ENCODE measurements at places on chromosomes 2 and 18.

- no peak for DNase-seq
Observed at GRCh38 chr18:7048081-7048480, 69.5 kb downstream of the LAMA1 start.

DNA sequence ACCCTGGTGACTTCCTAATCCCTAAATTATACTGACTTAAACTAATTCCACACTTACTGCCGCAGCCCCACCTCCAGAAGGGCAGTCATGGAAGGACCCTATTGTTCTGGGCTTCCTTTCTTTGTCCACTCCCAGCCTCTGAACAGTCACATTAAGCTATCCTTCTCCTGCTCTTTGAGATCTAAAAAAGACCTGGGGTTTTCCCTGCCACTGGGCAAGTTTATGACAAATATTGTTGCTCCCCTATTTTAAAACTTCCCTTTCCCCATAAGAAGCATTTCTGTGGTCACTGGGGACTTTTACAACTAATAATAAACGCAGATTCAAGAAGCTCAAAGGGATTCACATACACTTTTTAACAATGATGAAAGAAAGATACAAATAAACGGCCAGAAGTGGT lies 47.2 kb upstream of the XPO1 start:
- no peak for DNase-seq

GRCh38 chr2:3793249-3793648 lies 89.9 kb downstream of the DCDC2C start:
- no peak for DNase-seq

- DNase-seq, result peak; percentile 91
Observed at GRCh38 chr2:219277703-219278654, 1.2 kb upstream of the DNAJB2 start.

DNA sequence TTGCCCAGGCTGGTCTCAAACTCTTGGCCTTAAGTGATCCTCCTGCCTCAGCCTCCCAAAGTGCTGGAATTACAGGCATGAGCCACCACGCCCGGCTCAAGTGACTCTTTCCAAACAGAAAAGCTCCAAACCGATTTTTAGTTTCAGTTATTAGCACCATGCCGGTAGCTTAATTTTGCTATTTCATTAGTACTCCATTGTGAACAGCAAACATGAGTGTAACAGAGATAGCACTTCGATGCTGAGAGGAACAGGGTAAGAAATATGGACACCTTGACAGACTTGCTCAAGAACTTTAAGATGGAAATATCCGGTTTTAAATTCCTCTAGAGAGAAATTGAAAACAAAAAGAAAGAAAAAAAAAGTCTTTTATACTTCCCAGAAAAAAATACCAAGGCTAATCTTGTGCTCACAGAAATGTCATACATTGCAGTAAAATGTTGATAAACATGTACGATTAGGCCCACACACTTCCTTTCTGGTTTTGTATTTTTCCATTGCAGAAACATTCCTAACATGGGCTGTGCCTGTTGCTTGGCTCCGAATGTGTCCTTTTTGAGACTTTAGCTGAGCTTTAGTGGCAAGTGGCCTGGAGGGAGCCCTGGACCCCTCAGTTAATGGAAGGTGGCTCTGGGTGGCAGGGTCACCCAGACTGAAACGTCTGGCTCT lies 18.3 kb downstream of the FHL2 start:
- no peak for DNase-seq

DNA sequence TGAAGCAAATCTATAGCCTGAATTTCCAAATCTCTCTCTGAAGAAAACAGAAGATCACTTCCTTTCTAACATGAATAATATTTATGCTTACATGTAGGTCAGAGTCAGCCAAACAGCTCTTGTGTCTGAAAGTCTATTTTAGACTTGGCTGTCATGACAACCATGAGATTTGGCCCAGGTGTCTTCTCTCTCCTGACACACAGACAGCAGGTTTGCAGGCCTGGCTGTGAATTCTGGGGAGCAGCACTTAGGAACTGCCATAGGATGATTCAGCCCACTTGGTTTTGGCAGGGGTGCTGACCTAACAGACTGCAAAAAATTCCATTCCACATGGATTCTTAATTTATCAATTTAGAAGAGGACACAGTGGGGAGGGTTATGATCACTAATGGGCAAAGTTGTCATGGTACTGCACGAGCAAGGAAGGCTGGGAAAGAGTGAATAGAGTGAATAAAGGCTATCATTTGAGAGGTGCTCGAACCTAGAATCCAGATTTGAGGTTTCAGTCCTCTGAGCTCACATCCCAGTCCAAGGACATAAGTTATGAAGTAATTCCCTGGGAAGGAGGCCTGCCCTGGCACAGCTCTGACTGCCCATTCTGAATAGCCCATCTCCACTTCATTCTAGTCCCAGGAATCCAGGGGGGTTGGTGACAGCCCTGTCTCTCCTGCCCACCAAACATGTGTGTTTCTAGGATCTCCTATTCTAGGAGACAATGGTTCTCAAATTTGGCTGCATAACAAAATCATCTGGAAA lies 453.9 kb upstream of the TRIB2 start:
- DNase-seq, result peak; percentile 46

- no peak for DNase-seq
Observed at GRCh38 chr2:159285433-159285832, 1.1 kb downstream of the WDSUB1 start.

DNA sequence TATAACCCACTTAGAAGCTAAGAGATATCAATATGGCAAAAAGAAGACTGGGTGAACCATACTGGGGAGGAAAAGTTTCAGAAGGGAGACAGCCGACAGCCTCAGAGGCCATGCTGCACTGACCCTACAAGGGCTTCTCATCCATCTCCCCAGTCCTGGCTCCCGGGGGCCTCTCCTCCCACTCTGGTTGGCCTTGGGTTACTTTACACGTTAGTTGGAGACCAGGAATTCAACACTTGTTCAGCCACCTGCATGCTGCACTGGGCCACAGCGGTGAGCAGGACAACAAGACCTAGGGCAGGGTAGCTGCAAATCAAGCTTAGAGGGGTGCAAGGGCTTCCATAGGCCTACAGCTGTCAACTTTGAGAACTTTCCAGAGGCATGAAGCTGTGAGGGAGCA lies 28.6 kb upstream of the IL1R2 start:
- no peak for DNase-seq

GRCh38 chr2:200901459-200902072 lies 12.4 kb downstream of the NIF3L1 start:
- peak; percentile 84 for DNase-seq

DNA sequence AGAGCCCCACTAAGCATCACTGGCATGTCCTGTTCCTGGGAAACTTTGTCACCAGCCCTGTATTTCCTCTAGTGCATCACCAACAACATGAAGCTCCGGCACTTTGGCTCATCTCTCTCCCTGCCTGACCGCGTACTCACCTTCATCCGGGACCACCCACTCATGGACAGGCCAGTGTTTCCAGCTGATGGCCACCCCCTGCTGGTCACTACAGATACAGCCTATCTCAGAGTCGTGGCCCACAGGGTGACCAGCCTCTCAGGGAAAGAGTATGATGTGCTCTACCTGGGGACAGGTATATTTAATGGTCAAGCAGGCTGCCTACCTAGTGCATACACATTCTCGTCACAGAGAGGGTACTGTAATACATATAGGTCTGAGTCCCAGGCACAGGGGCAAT lies 21.0 kb downstream of the SEMA4F start:
- no peak for DNase-seq

DNA sequence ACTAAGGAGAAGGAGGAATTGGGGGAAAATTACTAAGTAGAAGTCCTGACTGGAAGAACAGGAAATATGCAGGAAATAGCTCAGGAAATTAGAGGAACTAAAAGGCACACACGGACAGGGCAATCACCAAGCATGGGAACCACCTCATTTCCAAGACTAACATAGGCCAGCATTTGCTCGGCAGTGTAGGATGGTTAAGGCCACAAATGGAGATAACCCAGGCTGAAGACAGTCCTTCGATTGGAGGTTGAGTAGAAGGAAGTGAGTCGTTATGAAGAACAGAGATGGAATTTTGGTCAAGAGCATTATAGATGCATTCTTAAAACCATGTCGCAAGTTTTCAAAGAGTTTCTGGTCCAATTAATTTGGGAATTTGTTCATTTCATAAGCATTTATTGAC lies 401.4 kb downstream of the ALK start:
- no peak for DNase-seq

GRCh38 chr2:176388861-176389260 lies 119.6 kb downstream of the MTX2 start:
- no peak for DNase-seq

GRCh38 chr2:7450188-7450832 lies 533.1 kb downstream of the RNF144A start:
- DNase-seq, result no peak

DNA sequence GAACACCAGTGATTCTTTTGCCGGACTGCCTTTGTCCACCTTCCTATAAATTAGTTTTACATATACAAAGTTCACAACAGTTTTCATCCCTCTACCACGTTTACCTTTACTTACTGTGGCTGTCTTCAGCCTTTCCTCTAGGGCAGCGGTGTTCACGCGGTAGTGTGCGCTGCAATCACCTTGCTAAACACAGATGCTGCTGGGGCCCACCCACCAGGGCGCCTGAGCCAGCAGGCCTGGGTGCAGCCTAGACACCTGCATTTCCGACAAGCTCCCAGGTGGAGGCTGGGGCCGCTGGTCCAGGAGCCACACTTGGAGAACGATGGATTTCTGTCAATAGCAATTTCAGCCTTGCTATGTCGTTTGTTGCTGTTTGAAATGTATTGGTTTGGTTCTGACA lies 83.1 kb downstream of the NDUFA10 start:
- DNase-seq, result no peak

Measured in NCI-H510A treated with DMSO at 0.1 percent for 48 hours (cell line).